OCI-M1 (cell line): ENCODE measurements at places on chromosomes 6 and 20.

DNA sequence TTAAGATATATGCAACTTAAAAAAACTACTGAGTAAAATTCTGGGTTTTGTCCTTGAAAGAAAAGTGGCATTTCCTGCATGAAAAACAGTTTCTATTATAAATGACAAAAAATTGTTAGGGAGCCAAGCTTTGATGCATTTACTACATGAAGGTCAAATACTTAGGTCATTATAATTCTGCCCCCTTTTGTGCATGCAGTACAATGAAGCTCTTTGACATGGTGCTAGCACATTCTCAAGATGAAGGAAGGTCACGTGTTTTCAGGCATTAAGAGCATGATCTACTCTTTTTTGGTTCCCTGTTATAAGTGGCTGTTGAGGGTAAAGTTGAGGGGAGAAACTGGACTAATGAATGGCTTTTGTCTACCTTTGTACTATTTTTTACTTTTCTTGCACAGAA is 72.7 kb downstream of the FOXO3 start:
- DNase-seq, result no peak

- peak; percentile 49 for DNase-seq
Measured at GRCh38 chr20:3925899-3926638, 36.9 kb downstream of the PANK2 start.

DNA sequence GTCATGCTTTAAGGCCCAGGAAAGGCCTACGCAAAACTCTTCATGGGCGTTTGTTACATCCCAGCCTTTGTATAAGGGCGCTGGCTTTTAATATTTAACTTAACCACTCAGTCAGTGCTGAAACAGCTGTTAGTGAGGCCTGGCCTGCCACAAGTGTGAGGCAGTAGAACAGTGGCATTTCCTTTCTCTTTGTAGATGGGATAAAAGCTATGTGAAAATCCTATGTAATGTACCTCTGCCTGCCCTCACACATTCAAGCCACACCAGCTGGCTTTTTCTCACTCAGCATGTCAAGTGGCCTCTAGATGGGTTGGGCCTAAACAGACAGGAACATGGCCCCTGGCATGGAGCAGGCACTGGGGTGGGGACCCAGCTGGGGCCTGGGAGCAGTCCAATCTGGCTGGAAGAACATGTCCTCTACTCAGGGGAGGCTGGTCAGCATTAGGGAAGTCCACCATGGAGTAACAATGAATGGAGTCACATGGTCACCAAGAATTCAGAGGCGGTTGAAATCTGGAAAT is 20.7 kb downstream of the CGA start:
- no peak for DNase-seq

DNA sequence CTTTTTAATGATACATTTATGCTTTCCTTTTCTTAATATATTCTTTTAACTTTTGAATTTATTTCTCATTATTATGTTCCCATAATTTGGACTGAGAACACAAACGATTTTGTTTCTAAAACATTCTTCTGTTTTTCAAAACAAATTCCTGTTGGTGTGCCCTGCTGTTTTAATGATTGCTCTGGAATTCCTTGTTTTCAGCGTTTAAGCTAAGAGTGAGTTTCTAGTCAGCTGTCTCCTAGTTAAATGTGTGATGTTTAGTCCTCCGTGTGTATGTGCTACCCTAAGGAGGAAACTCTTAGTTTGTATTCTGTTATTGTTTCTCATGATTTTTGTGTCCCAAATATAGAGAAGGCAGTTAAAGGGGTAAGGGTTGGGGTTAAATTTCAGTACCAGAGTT is 306.1 kb upstream of the RGS17 start:
- no peak for DNase-seq

- DNase-seq, result no peak
Measured at GRCh38 chr6:424741-425417, 33.3 kb downstream of the IRF4 start.
